ENCODE measurements at places on chromosomes 11 and 22.
A peak's percentile ranks its signal among the peaks of the same experiment; 100 is the strongest.

GRCh38 chr22:41410311-41410751 is 28.6 kb downstream of the TEF start:
- no peak for DNase-seq

- no peak for DNase-seq
Measured at GRCh38 chr11:105181521-105181920, 42.0 kb upstream of the CARD18 start.

DNA sequence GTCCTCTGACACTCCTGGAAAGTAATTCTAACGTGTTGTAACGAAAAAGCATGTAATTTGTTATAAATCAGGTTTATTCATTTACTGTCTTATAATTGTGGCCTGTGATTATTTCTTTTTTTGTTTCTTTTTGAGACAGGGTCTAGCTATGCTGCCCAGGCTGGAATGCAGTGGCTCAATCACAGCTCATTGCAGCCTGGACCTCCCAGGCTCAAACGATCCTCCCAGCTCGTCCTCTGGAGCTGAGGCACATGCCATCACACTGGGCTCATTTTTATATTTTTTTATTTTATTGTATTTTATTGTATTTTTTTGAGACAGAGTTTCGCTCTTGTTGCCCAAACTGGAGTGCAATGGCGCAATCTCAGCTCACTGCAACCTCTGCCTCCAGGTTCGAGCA is 15.9 kb downstream of the DENND5A start:
- no peak for DNase-seq

DNA sequence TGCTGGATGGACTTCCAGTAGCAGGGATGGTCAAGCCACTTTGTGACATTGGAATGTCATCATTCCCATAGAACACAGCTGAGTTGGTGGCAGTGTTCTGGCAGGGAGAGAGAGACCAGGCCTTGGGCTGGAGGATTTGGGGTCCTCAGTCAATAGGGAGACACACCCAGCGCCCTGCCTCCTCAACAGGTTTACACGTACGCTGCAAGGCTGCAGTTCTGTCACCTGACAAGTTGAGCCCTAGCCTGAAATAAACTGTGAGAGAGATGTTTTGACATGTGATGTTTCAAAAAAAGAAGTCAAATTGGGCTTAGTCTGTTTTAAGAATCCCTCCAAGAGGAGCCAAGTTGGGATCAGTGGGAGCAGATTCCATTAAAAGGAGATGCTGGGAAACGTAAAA is 42.9 kb upstream of the CRYBB3 start:
- DNase-seq: no peak

DNA sequence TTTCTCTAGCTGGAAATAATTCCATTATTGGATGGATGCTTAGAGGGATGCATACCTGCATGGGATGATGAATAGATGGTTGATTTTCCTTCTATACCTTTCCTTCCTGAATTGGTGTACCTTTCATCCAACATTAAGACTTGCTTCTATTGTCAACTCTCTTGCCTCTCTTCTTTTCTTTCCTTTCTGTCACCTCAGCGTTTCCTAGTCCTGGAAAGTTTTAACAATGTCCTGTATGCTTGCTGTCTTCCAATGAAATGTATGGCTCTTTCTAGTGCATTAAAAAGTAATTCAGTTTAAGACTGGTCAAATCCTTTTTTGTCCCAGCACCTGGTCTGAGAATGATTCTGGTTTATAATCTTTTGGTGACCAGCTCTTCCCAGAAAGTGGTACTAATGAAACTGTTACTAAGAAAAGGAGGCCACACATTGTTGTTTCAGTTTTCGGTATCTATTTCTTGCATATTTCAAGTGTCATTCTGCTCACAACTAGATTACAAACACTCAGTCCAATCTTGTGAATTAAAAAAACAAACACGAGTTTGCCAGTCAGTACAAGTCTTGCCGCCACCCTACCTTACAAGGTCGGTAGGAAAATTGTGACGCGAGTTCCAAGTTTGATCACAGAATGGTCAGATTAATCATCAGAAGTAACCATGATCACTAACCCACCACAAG is 8.0 kb downstream of the POU2AF1 start:
- DNase-seq: peak; percentile 29

DNA sequence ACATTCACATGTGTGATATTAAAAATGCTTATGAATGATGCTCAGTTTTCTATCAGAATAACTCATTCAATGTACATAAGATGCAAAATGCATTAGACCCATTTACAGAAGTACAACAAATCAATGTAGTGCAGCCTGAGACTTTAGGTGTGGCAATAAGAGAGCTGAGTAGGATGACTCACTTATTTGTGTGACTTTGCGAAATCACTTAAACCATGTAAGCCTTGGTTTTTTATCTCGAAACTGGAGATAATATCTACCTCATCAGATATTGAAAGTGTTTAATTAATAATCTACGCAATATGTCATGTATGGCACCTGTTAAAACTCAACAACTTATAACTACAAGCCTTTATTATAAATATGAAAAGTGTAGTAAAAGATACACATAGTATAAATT is 105.7 kb upstream of the LUZP2 start:
- no peak for DNase-seq

DNA sequence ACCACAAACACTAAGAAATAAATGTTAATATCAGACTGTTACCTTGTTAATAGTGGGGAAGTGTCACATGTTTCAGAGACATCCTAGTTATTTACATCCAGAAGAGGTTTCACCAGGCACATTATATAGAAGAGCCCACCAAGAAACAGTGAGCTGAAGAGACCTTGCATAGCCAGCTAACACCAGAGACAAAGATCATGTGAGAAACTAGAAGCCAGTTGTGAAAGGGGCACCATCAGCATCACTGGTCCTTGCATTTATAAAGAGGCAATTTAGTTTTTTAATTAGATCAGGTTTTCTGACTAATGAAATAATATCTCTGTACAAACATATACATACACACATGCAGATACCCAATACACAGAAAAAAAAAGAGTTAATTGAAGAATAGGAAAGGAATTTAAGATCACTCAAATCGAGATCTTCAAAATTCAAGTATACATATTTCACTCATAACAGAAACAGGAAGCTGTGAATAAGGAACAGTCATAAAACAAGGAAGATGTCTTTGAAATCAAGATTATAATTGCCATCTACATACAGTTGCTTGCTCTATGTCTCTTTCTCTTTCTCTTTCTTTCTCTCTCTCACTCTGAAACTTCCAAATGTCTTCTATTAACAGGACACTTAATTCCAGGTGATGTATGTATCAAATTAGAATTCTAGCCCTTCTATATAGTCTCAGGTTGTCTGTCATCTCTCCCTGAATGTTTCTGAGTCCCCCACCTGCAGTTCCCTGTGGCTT is 348.7 kb downstream of the ETS1 start:
- DNase-seq: no peak

DNA sequence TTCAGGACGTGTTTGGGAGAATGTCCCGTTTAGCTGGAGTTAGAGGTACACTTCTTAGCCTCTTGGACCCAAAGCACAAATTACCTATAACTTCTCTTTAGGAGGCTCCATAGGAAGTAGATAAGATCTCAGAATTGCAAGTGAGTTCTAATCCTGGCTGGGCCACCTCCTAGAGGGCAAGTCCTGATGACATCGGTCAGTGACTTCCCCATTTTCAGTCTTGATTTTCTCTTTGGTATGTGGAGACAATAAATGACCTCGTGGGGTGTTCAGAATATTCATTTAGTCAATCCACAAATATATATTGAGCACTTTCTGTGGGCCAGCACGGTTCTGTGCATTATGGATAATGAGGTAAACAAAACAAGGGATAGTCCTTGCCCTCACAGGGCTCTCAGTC is 208.6 kb downstream of the CWF19L2 start:
- no peak for DNase-seq

- DNase-seq: no peak
Measured at GRCh38 chr11:37616291-37616690, 1018.3 kb upstream of the RAG2 start.

GRCh38 chr11:67056267-67057204 is at the start of gene RHOD:
Gene RHOD, plus strand, starts transcription at chr11:67056847. Its CDS starts 56 bp downstream, at chr11:67056903.
- peak; percentile 24 for DNase-seq

DNA sequence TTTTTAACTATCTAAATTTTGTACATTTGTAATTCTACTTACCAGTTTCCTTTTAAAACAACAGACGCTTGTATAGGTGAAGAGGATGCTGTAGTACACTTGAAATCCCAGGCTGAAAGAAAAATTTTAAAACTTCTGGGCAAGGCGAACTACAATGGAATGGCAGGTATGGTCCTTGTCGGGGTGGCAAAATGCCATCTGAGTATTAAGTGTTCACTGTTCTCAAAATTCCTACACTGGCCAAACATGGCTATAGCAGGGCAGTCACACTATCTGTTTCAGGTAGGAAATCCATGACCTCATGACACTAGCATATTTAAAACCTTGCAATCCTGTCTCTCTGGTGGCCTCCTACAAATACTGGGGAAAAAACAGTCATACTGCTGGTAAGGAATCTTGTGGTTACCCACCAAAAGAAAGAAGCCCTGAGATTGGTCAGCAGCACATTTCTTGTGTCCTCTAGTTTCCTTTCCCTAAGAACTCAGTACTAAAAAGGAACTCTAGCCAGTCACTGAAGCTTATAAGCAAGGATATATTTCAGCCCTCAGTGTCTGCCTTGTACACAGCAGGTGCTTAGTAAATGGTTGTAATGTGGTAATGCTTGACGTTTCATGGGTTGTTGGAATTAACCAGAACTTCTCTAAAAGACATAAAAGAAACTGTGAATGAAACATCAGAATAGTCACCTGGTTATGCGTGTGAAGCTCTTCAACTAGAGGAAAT is 5.2 kb upstream of the ZC3H12C start:
- DNase-seq: no peak

DNA sequence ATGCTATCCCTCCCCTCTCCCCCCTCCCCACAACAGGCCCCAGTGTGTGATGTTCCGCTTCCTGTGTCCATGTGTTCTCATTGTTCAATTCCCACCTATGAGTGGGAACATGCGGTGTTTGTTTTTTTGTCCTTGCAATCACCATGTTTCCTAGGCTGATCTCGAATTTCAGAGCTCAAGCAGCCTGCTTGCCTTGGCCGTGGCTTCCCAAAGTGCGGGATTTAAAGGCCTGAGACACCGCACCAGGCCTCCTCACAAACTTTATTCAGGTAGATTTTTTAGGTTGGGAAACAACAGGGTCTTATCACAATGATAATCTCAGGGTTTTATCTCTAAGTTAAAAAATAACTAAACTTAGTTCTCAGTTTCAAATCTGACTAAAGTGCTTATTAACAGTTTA is 125.4 kb downstream of the LUZP2 start:
- no peak for DNase-seq

GRCh38 chr11:135035282-135035681 is 623.2 kb upstream of the B3GAT1 start:
- no peak for DNase-seq

DNA sequence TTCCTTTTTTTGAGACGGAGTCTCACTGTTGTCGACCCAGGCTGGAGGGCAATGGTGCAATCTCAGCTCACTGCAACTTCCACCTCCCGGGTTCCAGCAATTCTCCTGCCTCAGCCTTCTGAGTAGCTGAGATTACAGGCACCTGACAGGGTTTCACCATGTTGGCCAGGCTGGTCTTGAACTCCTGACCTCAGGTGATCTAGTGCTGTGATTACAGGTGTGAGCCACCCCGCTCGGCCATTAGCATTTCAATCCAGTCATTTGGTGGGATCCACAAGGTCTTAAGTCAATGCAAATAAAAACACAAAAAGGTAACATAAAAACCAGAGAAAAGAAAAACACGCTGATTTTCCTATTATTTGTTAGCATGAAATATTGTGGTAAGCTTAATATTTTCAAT is 1227.2 kb upstream of the TENM4 start:
- DNase-seq: no peak

GRCh38 chr11:60954421-60954820 is 2.4 kb upstream of the SLC15A3 start:
- no peak for DNase-seq

DNA sequence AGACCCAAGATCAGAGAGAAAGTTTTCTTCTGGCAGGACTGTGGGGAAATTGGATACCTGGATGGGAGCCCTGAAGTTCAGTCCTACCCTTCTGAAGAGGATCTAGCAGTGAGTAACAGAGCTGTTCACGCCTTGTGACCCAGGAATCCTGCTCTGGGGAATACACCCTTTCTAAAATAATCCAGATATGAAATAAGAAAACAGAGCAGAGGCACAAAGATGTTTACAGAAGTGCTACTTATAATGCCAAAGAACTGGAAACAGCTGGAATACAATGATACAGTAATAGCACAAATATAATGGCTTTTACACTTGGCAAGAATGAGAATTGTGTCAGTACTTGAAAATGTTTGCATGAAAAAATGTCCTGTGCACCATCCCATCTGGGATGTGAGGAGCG is 304.0 kb upstream of the NARS2 start:
- DNase-seq: no peak

- no peak for DNase-seq
Measured at GRCh38 chr11:29183301-29183700, 833.5 kb downstream of the KCNA4 start.

DNA sequence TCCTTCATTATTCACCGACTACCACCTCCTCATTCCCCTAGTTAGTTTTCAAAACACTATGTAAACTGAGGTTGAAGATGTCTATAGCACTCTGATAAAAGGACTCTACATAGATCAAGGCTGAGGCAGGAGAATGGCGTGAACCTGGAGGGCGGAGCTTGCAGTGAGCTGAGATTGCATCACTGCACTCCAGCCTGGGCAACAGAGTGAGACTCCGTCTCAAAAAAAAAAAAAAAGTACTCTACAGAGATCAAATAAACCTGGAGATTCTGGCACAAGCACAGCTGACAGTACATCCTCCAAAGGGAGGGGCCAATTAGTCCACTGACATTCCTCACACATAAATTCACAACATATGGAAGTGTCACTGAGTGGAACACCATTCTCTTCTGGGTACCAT is 31.0 kb downstream of the TSG101 start:
- DNase-seq: no peak

DNA sequence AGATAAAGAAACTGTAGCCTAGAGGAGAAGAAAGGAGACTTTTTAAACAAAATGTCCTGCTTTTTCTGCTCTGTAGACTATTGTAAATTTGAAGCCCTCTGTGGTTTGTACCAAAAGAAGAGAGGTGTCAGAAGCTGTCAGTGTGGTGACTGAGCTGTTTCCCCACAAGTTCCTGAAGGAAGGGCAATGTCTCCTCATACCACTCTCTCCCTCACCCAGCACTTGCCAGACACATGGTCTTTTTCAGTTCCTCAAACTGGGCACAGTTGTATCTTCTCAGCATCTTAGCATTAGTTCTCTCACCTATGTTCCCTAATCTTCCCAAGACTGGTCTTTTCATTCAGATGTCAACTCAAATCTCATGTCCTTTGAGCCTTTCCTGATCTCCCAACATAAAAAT is 4.3 kb downstream of the BCO2 start:
- no peak for DNase-seq

GRCh38 chr22:43364169-43364435 is 20.9 kb upstream of the SCUBE1 start:
- DNase-seq: no peak

DNA sequence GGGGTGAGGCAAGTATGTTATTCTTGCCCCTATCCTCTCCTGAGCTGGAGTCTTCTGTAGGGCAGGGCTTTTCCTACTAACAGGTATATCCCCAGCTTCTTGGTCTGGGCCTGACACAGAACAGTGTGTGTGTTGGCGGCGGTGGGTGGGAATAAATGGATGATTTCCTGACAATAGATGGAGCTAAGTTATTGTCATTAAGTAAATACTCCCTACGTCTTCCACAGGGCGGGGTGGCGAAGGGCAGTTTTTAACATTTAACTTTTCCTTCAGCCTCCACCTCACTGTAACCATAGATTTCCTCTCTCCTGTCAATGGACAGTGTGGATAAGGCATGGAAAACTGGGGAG is 11.7 kb upstream of the SMPD1 start:
- DNase-seq: no peak

All from stimulated activated CD4-positive, alpha-beta T cell treated with anti-CD3 and anti-CD28 coated beads, Interleukin-2, amount 100 ng/mL, for 48 hours (primary cell).